ENCODE measurements at places on chromosomes 2 and 18.
A peak's percentile ranks its signal among the peaks of the same experiment; 100 is the strongest.

DNA sequence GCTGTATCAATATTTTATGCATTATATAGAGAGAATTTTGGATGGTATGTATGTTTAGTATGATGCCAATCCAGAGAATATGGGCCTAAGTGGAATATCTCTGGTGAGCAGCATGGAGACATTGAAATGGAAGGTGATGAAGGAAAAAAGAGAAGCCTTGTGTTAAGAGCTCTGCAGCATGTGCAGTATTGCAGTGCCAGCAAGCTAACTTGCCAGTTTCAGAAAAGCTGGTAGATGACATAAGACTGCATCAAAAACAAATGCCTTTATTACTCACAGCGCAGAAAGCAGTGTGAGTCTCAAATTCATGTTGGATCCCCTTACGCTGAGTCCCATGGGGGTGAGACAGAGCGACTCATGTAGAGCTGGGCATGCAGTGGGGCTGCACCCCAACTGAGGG, 280.2 kb downstream of the CTNNA2 start:
- DNase-seq = no peak

DNA sequence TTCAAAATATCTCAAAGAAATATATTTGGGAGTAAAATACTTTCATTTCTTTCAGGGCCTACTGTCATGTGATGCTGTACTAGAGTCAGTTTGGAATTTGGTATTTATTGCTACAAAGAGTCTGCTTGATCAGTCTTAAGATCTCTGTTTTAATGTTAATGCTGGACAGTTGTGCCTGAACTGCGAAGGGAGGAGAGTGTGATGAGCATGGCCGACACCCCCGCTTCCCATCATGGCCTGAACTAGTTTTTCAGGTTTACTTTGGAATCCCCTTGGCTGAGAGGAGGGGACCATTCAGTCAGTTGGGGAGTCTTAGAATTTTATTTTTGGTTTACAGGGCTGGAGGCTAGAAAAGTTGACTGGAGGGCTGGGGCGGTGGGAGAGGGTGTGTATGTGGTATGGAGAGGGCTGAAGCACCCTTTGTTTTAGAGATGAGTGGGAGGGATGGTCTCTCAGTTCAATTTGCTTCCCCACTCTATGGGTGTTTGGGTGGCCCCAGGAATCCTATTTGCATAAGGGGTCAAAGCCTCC, 20.9 kb upstream of the TEX44 start:
- DNase-seq = no peak

DNA sequence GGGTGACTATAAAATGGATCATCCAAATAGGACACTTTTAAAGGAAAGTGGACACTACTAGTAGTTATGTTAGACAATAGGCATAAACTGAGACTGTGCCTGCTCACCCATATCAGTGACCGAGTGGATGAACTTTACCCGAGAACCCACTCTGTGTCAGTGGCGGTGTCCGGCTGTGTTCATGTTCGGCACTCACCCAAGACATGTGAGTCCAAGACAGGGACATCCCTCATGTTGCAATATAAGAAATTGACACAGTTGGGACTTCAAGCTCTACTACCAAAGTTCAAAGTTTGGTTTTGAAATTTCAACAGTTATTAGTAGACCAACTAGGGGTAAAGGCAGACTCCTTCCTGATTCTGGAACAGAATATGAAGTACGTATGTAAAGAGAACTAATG, 326.3 kb upstream of the TNP1 start:
- DNase-seq = no peak

DNA sequence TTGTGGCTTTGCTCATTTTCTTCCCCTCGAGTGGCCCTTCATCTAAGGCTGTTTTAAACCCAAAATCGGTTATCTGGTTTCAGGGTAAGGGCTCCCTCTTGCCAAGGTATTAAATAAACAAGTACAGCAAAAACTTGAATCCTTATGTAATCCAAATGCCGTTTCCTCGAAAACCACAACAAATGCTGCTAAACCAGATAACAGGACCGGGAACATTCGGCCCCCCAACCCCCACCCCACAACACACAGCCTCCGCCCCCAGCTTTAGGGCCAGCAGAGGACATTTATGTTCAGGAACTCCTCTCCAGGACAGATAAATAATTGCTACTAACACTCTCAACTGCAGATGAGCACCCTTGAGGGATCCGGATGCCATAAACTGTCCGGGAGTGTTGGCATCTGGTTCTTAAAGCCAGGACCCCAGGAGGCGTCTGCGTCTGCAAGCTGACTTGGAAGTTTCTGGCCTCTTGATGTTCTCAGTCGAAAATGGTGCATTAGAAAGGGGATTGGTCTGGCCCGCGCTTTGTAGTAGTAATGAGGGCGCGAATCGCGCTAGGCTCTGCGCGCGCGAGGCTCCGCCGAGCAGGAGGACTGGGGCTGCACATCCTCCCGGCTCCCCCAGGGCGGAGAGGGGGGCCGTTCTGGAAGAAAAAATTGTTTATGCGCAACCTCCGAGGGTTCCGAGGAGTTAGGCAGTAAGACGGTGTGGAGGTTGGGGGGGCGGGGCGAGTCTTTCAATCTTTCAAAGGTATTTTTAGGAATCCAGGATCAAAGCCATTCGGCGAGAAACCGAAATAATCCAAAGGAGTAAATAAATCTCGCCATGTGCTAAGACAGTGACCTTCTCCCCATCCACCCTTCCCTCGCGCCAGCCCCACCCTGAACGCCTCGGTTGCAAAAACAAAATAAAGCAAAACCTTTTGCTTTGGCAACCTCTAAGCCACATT, 3.9 kb upstream of the ID2 start:
- peak; percentile 70 for DNase-seq

GRCh38 chr2:177225965-177226360, 13.4 kb downstream of the HNRNPA3 start:
- DNase-seq = no peak

GRCh38 chr2:23826771-23827170, 100.2 kb downstream of the ATAD2B start:
- no peak for DNase-seq

DNA sequence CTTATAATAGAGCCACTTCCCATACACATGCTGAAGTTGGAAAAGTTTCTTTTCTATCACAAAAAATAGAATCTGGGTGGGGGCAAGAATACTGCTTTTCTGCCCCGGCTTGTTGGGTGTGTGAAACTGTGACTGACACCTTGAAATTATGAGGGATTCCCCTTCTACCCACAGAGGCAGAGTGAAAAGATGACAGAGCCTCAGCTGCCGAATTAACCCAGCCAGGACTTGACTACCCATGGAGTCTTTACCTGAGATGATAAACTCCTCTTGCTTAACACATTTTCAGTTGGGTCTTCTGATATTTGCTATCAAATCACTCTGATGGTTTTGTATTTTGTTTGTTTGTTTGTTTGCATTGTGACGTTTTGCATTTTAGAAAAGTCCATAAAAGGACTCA, 66.0 kb upstream of the PMAIP1 start:
- no peak for DNase-seq

- DNase-seq = no peak
These were observed 47.6 kb upstream of the IL1R1 start for GRCh38 chr2:102094917-102095316.

GRCh38 chr18:23932385-23933067, 82.0 kb upstream of the TTC39C start:
- DNase-seq = no peak

DNA sequence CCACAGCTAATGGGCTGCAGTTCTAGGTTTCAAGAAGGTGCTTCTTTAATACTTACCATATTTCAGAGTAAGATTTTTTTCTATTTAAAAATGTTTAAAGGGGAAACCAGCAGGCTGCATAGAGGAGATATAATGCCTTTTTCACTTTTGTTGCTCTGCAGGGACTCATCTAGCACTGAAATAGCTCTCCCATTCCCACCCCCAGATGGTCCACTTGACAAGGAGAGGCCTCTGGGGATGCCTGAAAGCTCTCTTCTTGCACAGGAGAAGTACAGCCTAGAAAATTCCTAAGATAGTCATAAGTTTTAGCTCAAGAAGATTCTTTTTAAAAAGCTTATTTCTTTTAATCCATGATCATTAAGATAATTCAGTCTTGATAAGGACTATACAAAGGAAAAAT, 126.4 kb downstream of the CDH2 start:
- DNase-seq = no peak

DNA sequence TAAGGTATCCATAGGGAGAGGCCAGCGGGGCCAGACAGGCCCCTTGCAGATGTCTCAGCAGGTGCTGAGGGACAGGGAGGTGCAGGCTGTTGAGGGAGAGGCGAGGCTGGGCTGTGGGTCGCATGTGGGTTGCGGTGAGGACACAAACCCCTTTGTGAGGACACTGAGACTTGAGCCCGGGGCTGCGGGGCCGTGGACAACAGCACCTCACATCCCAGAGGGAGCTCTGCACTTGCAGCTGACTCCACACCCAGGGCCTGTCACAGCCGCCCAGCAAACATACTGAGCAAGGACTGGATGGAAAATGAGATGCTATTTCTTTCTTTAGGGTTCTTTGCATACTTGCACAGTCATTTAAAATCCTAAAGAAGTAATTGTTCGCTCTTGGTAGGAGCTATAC, 95.3 kb upstream of the NFATC1 start:
- no peak for DNase-seq

GRCh38 chr18:78703291-78703690, 276.3 kb upstream of the SALL3 start:
- DNase-seq = no peak

DNA sequence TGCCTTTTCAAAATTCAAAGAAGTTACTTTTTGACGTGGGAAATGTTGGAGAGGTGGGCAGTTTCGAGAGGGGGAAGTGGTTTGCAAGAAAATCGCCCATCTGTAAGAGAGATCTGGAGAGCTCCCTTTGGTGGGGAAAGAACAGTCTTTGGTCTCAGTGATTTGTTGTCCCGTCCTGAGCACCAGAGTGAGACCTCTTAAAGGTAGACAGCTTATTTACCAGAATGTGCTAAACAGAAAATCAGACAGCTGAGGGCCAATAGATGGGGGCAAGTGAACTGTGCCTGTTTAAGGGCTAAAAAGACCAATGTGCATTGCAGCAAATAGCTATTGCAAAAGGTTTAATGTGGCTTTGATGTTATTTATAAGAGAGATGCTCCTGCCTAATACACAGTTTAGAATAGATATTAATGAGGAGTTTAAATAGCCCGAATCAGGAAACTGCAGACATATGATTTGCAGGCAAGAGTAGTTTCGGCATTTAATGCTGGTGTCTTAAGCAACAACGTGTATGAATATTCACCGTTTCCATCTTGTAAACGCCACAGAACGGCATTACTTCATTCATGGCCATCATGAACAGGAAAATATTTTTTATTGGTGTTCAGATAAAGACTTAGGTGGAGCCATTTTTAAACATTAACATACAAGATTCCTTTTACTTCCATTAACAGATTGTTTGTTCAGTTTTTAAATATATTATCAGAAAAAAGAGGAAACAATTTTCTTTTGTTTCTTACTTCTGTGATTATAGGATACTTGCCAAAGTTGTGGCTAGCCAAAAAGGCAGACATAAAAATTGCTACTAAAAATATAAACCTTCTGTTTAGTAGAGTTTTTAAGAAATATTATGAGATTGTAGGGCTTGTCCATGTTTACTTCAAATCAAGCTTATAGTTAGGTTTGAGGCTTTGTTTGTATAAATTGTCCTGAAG, 29.6 kb downstream of the ARHGAP15 start:
- no peak for DNase-seq

- DNase-seq = no peak
These were observed 89.0 kb upstream of the RBMS1 start for GRCh38 chr2:160582490-160583145.

- no peak for DNase-seq
These were observed 449.7 kb upstream of the TRIB2 start for GRCh38 chr2:12267042-12267441.

GRCh38 chr18:49495076-49495475, 8.0 kb upstream of the C18orf32 start:
- DNase-seq = no peak

GRCh38 chr2:189913821-189914220, 129.6 kb downstream of the PMS1 start:
- no peak for DNase-seq

- peak; percentile 59 for DNase-seq
These were observed 39.4 kb downstream of the MYT1L start for GRCh38 chr2:2291500-2292260.

GRCh38 chr2:161814008-161814660, 189.9 kb downstream of the SLC4A10 start:
- no peak for DNase-seq

DNA sequence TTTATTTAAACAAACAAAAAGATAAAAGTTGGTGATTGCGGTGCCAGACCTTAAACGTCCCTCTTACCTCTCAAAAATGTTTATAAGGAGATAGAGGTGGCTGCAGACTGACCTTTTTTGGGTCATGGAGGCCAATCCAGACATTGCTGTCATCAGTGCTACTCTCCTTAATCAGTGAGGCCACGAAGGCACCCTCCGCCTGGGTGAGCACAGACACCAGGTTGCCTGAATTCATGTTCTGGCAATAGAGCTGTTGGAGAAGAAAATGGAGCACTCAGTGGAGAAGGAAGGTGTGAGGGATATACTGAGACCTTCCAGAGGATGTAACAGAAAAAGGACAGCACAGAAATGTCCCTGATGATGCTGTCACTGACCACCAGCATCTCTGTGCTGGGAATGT, 1.5 kb downstream of the REG1B start:
- no peak for DNase-seq

DNA sequence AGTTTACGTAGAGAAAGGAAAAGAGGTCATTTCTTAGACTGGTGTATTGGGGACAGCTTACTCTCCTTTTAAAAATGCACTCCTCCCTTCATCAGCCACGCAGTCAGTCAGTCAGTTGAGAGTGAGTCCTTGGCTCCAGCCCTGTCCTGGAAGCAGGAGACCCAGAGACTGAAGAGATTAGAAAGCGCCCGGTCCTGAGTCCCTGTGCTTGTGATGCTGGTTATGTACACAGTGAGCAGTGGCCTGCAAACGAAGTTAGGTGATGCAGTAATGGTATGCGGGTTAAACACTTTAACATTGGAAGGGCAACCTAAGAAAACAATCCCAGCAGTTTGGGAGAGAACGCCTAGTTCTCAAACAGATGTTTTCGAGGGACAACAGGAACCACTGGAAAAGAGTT, 6.3 kb upstream of the ASB1 start:
- DNase-seq = no peak

DNA sequence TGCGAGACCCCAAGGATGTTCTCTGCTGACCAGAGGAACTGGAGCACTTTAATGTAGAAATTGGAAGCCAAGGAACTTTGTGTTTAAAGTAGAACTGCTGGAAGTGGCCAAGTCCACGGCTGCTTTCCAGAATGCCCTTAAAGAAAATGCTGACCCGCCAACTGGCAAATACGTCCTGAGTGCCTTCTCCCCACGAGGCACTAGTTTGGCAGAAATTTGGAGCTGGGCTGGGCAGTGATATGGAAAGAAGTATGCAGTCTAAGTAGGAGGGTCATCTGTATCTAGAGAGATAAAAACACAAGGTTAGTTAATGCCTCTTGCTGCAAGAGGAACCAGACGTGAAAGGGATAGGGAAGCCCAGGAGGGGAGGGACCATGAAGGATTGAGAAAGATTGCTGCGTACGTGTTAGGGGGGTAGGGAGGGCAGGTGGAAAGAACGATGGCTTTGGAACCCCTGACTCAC, 59.3 kb upstream of the RFX8 start:
- DNase-seq = no peak

GRCh38 chr2:71000780-71001591, 6.3 kb upstream of the TEX261 start:
- DNase-seq = peak; percentile 70

All from NCI-H1436 (cell line).